ENCODE measurements at places on chromosomes 4 and X.

DNA sequence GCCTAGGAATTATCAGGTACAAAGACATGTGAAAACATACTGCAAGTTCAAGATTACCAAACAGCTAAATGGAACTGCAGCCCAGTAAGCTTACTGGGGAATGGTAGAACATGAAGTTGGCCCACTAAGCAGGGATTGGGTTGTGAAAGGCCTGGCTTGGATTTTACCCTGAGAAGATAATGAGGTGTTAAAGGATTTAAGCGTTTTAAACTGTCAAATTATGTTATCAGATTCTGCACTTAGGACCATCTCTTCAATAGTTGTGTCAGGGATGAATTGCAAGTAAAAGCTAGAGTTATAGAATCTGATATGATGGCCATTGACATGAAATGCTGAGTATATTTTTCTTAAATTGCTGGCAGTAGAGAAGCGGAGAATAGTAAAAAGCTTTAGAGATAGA, 225.7 kb downstream of the GRID2 start:
- no peak for DNase-seq

DNA sequence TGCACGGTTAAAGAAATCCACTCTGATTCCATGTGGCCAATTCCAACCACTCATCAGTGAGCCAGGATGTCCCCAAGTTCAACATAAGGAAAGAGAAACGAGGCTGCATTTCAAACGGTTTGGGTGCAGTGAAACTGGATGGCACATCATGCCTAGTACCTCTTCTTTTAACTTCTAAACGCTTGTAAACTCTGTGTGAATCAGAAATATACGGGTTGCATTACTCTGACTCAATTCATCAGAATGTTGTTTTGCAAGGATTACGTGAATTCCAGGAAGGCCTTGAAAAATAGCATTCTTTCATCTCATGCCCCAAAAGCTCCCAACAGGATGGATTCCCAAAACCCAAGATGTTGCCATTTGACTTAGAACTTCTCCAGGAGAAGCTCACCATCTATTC, 270.4 kb downstream of the LDB2 start:
- no peak for DNase-seq

GRCh38 chrX:21700275-21700674, 42.1 kb upstream of the KLHL34 start:
- DNase-seq, result no peak

DNA sequence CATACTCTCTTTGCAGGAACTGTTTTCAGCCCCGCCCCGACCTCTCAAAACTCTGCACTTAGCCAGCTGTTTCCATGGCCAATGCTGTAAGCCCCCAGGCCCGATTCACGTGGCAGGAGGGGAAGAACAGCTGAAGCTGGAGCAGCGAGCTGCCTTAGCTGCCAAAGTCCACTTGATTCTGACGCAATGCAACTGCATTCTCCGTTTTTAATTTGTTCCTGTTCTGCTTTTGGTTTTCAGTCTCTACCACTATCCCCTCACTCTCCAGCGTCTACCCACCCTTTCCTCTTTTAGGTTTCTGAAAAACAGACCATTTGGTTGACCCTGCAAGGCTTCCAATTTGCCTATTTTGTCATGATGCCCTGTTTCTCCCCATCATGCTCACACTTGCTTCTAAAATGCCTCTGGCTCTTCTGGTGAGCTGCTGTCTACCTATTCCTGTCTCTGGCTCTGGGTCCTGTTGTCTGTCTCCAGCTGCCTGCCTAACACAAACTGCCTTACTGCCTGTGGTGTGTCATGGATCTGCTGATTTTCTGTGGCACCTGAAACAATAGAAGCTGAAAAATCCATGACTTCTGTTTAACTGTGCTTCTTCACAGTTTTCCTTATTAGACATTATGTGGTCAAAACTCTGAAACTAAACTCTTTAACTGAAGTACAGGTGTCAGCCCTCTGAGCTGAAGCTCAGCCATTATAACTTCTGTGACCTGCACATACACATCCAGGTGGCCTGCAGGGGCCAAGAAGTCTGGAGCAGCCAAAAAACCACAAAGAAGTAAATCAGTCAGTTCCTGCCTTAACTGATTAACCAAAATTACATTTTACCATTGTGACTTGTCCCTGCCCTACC, 160.5 kb upstream of the AGTR2 start:
- no peak for DNase-seq

DNA sequence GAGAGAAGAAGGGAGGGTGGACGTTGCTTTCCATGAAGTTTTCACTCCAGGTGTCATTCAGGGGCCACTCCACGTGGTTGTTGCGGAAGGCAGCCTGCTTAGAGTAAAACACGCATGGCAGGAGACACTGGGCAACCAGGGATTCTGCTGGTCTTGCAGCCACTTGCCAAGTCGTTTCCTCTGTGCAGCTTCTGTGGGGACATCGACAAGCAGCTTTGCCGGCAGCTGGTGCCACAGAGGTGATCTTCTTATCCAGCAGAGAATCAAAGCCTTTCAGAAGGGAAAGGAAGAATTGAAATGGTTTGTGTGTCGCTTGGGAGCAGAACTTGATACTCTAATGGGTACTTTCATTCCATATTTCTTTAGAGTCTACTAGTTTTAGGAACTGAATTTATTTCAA, 867.1 kb upstream of the TENM3 start:
- DNase-seq, result no peak

GRCh38 chrX:129086802-129087201, 436.5 kb downstream of the SMARCA1 start:
- DNase-seq, result no peak

GRCh38 chrX:1468250-1468772, 15.6 kb upstream of the ASMTL start:
- peak; percentile 77 for DNase-seq

DNA sequence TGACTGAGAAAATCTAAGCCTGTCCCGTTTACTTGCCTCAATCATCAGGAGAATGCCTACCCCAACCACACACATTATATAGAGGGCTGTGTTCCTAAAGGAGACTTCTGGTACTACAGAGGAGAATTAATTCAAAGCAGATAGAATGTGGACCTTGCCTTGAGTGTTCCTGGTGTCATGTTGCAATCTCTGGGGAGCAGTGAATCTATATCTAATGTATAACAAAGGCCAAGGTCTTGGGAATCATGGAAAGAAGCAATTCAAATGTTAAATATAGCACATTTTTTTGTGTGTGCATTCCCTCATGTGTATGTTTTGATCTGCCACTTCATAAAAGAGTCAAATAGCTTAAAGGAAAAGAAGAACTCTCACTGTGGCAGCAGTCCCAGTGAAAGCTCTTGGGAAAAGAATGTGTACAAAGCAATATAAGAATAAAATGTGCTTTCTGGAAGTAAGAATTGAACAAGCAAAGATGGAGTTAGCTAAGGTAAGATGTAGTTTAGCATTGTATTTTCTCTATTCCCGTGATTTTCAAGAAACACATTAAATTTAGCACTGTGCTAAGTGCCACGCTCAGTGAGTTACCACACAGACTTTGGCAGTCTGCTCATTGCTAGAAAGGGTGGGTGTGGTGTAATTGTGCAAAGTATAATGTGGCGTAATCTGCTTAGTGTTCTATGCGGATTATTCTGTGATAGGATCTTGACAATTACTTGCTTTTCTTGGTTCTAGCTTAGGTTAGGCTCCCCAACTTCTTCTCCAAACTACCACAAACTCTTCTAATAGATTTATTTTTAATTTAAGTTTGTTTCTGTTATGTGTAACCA, 13.7 kb downstream of the ADH6 start:
- no peak for DNase-seq

GRCh38 chr4:1249731-1250526, 999 bp upstream of the CTBP1 start:
- DNase-seq, result peak; percentile 29

- DNase-seq, result no peak
These were observed 147.6 kb upstream of the ATP6AP2 start for GRCh38 chrX:40433160-40433559.

DNA sequence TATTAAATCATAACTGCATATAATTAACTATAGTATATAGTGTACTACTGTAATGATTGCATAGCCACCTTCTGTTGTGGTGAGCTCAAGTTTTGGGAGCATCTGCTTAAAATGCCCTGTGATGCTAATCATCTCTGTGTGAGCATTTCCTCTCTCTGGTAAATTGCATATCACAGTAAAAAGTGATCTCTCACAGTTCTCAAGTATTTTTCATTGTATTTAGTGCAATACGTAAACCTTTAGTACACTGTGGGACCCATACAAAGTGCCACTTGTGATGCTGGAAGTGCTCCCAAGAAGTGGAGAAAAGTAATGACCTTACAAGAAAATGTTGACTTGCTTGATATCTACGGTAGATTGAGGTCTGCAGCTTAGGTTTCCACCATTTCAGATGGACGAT, 82.0 kb downstream of the WWC2 start:
- no peak for DNase-seq

- DNase-seq, result no peak
These were observed 145.8 kb upstream of the ATP6AP2 start for GRCh38 chrX:40434947-40435346.

DNA sequence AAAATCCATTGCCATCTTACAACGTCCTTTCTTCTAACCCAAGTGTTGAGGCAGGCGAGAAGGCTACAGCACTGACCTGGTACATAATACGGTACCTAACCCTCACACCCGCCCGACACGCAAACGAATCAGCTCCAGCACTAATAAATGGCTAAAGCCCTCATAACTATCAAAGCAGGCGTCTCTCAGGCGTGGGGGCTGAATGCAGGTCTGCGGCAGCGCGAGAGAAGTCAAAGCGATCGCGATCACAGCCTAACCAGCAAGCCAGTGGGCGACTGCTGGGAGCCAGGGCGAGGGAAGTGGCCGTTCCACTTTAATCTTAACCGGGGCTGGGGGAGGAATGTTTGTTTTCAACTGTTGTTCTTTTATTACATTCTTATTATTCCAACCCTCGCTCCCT, 1.5 kb downstream of the CDX4 start:
- DNase-seq, result no peak

DNA sequence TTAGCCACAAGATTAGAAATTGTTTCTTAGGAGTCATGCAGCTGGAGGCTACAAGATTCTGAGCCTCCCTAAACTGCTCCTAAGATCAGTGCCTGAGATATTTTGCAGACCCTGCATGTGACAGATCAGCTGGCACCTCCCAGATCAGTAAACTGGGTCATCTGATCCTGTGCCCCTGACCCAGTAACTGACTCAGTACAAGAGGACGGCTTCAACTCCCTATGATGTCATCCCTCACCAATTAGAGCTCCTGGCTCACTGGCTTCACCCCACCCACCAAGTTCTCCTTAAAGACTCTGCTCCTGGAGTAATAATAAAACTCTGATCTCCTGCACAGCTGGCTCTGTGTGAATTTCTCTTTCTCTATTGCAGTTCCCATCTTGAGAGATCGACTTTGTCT, 45.4 kb upstream of the PNPLA4 start:
- no peak for DNase-seq

DNA sequence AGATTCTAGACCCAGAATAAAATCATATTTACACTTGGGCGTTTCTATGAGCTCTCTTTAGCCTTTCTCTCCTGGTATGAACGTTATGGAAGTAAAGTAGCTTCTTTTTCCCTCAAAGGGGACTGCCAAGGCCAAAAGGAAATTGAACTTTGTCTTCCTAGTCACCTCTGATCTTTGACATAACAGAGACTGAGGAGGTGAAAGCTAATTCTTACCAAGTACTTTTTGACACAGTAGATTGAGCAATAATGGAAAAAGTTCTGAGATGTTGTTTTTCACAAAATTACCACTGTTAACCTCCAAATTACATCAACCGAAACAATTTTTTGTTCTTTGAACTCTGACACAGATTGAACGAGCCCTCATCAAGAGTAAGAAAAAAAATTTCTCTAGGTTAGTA, 318.4 kb downstream of the TEX13A start:
- no peak for DNase-seq

GRCh38 chrX:17842769-17843525, 18.2 kb downstream of the RAI2 start:
- no peak for DNase-seq

DNA sequence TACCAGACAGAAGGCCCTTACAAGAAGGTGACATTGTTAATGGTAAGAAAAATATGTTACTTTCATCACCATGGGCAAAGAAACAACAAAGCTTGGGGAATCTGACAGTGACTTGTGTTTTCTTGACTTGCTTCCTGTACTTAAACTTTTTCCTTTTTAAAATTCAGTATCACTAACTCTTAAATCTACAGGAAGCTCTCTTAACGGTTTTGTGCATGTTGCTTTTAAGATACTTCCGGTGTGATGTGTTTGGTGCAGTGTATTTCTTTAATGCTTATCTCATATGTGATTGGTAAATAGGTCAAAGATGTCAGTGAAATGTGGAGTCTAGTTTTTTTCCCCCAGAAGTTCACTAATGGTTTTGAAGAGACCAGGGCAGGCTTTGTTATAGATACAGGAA, 45.2 kb downstream of the ADH5 start:
- no peak for DNase-seq

- peak; percentile 31 for DNase-seq
These were observed 21.0 kb upstream of the SORCS2 start for GRCh38 chr4:7171191-7171900.

- no peak for DNase-seq
These were observed 10.8 kb upstream of the POLA1 start for GRCh38 chrX:24682739-24683432.

GRCh38 chr4:112859456-112860184, 189.8 kb upstream of the ANK2 start:
- DNase-seq, result no peak

DNA sequence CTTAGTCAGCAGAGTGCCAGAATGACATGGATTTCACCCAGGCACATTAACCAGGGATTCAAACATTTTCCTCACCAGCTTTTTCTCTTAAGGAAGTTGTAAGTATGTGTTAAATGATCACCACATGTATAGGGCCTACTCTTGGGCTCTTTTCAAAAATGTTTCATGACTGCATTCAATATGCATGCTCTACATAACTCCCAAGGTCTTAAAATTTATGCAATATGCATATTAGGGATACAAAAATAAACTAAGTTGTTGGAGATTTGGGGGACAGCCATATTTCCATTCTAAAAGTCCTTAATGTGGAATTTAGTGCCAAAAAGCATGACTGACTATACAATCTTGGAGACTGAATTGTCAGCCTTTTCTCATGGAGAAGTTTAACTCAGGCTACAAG, 25.0 kb upstream of the TRPC5OS start:
- DNase-seq, result no peak

GRCh38 chr4:13089659-13089998, 394.5 kb downstream of the RAB28 start:
- DNase-seq, result no peak

DNA sequence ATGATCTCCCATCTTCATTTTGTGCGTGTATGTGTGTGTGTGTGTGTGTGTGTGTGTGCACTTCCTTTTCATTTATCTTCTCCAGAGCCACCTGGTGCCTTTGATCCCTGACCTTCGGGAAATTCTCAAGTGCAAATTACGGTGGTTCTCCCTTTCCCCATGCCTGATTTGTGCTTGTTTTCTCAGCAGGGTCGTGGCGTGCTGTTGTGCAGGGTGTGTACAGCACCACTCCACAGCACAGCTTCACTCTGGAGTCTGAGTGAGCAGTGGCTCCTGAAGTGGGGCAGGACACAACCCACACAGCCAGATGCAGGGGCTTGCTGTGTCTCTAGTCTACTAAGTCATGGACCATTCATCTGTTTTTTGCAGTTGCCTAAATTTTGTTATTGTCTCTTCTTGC, 114.2 kb upstream of the TBC1D9 start:
- no peak for DNase-seq

Data from LHCN-M2 (cell line).